Uterus (tissue), 4 donors: ENCODE measurements at places on chromosomes 12 and 14. TPM values are rescaled to one million over a fixed set of nuclear protein-coding genes. Genes with fewer than 3 reads are reported as not detected.

The IFI27 gene
- 5.6 TPM for total RNA-seq

The ZNF641 gene
- 31.8 TPM for total RNA-seq

The TEX52 gene
- total RNA-seq = not detected

The SLC39A5 gene
- total RNA-seq = not detected

The GRIP1 gene
- total RNA-seq = 6.4 TPM

The HOXC10 gene
- total RNA-seq = not detected

The PPP2R3C gene
- 18.5 TPM for total RNA-seq

The PRB2 gene
- total RNA-seq = not detected

The MIP gene
- total RNA-seq = not detected

The LIN7A gene
- total RNA-seq = 11.8 TPM

The TAS2R46 gene
- total RNA-seq = 8.7 TPM

The KRT80 gene
- total RNA-seq = not detected

The CAPZA3 gene
- not detected for total RNA-seq

The KERA gene
- 1.3 TPM for total RNA-seq

The GARIN6 gene
- total RNA-seq = not detected

The COL2A1 gene
- total RNA-seq = not detected

The KCNK13 gene
- total RNA-seq = 0.14 TPM

The PLCZ1 gene
- not detected for total RNA-seq

The TIMM9 gene
- 36.6 TPM for total RNA-seq

The KCNMB4 gene
- 11.0 TPM for total RNA-seq

The LRRK2 gene
- total RNA-seq = 24.3 TPM

The ANP32D gene
- total RNA-seq = not detected

The GPR135 gene
- total RNA-seq = 10.2 TPM

The MYH6 gene
- not detected for total RNA-seq

The TAS2R9 gene
- not detected for total RNA-seq

The CELA1 gene
- total RNA-seq = not detected

The INHBC gene
- total RNA-seq = not detected

The ZNF891 gene
- 8.5 TPM for total RNA-seq

The AJUBA gene
- 51.7 TPM for total RNA-seq

The CHPT1 gene
- total RNA-seq = 105 TPM

The BAZ1A gene
- 30.6 TPM for total RNA-seq

The VRK1 gene
- 21.0 TPM for total RNA-seq

The SPATS2 gene
- total RNA-seq = 28.2 TPM

The SOAT2 gene
- not detected for total RNA-seq

The CLMN gene
- total RNA-seq = 55.0 TPM

The RNASE7 gene
- not detected for total RNA-seq

The ANKRD33 gene
- total RNA-seq = 2.9 TPM

The HRK gene
- total RNA-seq = 1.5 TPM

The RD3L gene
- not detected for total RNA-seq

The MAPKAPK5 gene
- 53.7 TPM for total RNA-seq

The CD163L1 gene
- 3.8 TPM for total RNA-seq

The ZDHHC22 gene
- not detected for total RNA-seq

The PTHLH gene
- total RNA-seq = 1.5 TPM

The ABCB9 gene
- total RNA-seq = 2.0 TPM

The GPD1 gene
- total RNA-seq = not detected

The CABP1 gene
- not detected for total RNA-seq

The REM2 gene
- total RNA-seq = not detected

The GCN1 gene
- total RNA-seq = 76.2 TPM

The IGFBP6 gene
- total RNA-seq = 280 TPM
